Thoracic aorta (tissue), 2 donors: ENCODE measurements at places on chromosomes 6 and 20.

- no peak for DNase-seq
Observed at GRCh38 chr20:9977629-9978028, 57.2 kb upstream of the ANKEF1 start.

GRCh38 chr20:1166948-1167720, 17.6 kb downstream of the TMEM74B start:
- no peak for DNase-seq

- no peak for DNase-seq
Observed at GRCh38 chr6:3232017-3232945, 4.8 kb upstream of the TUBB2B start.

DNA sequence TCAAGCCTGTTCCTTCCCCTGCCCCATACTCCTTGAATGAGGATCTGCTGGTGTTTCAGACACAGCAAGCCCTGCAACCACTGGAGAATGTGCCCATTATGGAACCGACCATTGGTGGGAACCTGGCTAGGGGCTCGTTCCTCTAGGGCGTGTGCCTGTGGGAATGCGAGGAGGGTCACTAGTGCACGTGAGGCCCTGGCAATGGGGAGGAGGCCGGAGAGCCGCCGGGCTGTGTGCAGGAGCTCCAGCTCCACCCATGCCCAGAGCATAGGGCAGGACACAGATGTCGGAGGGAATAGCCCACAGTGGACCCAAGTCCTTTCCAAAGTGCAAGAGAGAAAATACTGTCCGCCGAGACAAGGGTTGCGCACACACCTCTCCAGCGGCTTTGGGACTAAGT, 99.3 kb downstream of the ERMARD start:
- no peak for DNase-seq

GRCh38 chr6:7959453-7959852, 48.9 kb upstream of the TXNDC5 start:
- DNase-seq: no peak

GRCh38 chr6:166597711-166598440, 11.4 kb upstream of the RAMACL start:
- DNase-seq: no peak

GRCh38 chr20:53839423-53840176, 230.8 kb downstream of the BCAS1 start:
- DNase-seq: no peak

DNA sequence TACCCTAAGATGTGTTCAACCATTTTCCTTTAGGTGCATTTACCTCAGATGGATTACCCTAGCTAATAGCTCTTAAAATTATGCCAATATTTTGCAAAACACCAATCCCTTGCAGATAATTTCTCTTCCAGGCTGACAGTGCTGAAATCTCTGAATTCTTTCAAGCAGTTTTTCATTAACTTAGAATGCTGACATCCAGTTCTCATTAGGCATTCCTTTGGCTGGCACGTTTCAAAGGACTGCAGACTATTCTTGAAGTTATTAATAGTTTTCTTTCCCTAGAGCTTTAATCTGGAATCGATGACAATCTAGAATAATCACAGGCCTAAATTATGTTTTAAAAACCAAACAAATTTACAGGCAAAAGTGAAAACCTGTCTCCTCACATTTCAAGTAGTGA, 68.3 kb downstream of the SMLR1 start:
- no peak for DNase-seq

GRCh38 chr6:89133981-89134380, 11.9 kb upstream of the PM20D2 start:
- no peak for DNase-seq

DNA sequence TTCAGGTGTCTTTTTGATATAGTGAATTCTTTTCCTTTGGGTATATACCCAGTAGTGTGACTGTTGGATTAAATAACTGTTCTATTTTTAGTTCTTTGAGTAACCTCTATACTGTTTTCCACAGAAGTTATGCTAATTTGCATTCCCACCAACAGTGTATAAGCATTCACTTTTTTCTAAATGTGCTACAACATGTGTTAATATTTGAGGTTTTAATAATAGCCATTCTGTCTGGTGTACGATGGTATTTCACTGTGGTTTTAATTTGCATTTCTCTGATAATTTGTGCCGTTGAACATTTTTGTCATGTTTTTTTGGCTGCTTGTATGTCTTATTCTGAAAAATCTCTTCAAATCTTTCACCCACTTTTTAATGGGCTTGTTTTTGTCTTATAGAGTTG, 563.5 kb downstream of the GRIK2 start:
- DNase-seq: no peak

GRCh38 chr6:163120223-163120622, 294.3 kb upstream of the QKI start:
- DNase-seq: no peak

GRCh38 chr6:41821266-41821665, 33.8 kb downstream of the TOMM6 start:
- no peak for DNase-seq

GRCh38 chr20:35837577-35838195, 65.9 kb downstream of the PHF20 start:
- no peak for DNase-seq

DNA sequence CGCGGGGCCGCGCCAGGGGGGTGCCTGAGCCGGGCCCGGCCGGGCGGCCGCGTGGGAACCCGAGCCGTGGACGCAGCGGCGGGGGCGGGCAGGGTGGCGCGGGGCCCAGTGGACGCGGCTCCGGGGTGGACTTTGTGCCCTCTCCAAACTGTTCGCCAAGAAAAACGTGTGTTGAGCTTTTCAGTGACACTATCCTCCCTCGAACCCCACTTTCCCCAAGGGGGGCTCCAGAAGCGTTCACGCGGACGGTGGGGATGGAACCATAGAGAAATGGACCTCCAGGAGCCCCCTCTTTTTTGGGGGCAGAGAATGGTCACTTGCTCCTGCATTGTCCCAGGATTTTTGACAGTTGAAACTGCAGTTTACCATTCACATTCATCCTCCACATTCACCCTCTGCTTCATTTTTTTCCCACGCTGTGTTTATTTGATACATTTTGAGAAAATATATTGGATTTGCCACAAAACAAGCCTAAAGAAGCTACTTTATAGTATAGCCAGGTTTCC, 2.9 kb upstream of the HIVEP1 start:
- DNase-seq: no peak

DNA sequence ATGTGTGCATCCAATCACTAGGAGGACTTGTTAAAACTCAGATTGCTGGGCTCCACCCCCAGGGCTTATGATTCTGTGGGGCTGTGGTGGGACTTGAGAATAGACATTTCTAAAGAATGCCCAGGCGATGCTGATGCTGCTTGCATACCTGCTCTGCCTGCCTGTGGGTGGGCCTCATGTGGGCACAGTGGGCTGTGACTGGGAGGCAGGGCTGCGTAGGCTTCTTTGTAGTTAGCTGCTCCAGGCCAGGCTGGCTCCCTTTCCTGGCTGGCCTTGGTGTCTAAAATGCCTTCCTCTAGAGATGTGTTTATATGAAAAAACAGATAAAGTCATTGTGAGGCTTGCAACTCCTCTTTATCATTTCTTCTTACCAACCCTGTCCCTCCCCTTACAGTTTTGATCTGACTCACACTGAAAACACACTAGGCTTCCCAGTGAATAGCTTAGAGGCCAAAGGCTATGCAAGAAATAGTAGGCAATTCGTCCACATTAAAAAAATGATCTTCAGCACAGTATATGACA, 495.5 kb upstream of the MAP3K7 start:
- DNase-seq: no peak

- no peak for DNase-seq
Observed at GRCh38 chr6:6683969-6684833, 95.7 kb downstream of the LY86 start.

DNA sequence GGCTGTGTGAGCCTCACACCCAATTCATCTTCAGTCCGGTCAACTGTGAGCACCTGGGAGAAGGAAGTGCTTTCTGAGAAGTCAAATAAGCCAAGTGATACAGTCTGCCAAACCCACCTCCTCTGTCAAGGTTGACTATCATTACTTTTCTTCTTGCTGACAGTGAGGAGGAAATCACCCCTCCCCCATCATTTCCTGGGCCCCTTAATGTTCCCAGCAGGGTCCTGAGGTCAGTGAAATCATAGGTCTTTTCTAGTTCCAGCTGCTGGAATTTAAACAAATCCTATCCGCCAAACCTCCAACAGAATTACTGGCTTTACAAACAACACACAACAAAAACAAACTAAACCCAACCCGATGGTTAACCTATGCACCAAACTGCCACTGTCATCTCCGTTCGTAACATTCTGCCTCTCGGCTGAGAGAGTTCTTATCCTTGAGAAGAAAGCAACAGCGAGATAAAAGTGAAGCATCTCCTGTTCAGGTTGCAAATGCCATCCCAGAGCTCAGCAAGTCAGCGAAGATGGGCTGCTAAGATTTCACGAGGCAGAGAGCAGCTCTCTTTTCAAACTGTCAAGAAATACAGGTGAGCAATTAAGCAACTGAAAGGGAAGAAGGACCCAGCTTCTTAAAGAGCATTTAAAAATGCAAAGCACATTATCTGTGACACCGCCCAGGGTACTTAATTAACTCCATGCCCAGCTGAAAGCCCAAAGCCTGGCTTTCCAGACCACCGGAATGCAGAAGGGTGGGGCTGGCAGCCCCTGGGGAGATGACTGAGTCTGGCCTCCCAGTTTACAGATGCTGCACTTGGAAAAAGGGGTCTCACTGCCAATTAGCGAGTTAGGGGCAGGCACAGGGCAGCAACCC, 24.7 kb downstream of the GFOD1 start:
- no peak for DNase-seq

DNA sequence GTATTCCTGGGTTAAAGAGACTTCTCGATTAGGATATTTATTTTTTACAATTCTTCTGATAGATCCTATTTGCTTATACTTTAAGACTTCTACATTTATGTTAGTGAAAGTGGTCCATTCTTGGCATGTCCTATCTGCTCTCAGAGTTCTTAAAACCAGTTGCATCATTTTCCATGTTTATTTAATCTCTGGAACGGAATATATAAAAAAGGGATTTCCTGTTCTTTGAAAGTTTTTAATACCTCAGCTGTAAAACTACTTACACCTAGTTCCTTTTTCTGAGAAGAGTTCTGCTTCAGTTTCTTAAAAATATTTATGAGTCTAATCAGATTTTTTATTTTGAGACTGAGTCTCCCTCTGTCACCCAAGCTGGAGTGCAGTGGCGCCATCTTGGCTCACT, 18.0 kb upstream of the MYL9 start:
- no peak for DNase-seq

DNA sequence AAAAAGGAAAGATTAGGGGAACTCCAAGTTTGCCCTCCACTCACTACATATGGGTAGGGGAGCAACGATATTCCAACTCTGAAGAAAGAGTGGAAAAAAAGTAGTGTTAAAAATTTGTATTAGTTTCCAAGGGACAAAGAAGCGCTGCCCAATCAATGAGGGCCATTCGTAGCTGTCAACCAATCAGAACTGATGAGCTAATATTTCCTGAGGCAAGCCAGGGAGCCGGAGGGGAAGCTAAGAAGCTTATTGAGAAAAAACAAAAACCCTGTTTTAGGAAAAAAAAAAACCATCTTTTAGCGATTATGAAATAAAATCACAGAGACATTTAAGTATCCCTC, 59.5 kb downstream of the TRIM38 start:
- no peak for DNase-seq

DNA sequence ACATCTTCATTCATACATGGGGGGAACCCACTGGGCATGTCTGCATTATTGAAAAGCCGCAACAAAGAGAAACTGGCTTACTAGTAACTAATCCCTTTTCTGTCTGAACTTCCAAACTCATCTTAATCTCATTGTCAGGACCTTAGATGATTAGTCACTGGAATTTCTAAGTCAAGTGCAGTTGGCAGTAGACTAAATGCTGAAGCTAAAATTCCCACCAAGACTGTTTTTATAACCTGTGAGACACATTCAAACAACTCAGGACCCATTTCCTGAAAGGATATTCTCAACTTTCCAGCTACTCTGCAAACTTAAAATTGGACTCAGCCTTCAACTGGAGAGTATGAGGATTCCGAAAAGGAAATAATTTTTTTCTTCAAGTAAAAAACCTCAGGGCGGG, 94.8 kb upstream of the SCAF8 start:
- DNase-seq: no peak

- DNase-seq: no peak
Observed at GRCh38 chr6:38188677-38189335, 369.3 kb downstream of the ZFAND3 start.

- no peak for DNase-seq
Observed at GRCh38 chr20:41221614-41222218, 84.4 kb downstream of the PLCG1 start.

- no peak for DNase-seq
Observed at GRCh38 chr6:84601366-84601765, 163.0 kb downstream of the TBX18 start.

DNA sequence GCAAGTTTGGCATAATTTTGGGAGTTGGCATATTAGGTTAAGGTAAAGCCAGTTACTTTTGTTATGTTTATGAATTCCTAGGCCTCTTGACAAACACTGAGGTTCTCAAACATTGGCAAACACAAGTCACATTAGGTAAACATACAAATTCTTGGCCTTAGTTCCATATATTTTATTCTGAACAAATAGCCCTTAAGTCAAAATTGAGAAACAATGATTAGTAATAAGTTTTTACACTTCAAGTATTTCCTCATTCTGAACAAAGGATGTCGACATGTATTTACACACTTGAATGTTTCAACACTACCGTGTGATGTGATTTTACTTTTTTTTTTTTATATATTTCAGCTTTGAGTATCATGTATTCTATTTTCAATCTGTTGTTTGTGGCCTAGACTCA, 3.8 kb upstream of the ECHDC1 start:
- DNase-seq: no peak

DNA sequence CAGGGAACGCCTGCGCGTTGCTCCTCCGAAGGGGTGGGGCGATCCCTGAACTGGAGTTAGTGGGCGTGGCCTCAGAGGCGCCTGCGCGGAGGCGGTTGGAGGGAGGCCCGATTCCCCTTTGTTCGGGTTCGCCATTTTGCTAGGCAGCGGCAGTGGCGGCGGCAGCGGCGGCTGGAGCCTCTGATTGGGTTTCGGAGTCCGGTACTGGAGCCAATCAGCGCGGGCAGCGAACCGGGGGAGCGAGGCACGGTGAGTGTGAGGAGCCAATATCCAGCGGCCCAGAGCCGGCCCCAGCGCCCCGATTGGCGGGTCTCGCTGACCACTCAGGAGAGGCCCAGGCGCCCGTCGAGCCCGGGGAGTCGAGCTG, at the start of gene NFYA:
Gene NFYA (plus strand): TSS at position 139 of the 367 bp plus-strand sequence. CDS start 6,116 bp downstream, outside the sequence.
- peak; percentile 97 for DNase-seq

DNA sequence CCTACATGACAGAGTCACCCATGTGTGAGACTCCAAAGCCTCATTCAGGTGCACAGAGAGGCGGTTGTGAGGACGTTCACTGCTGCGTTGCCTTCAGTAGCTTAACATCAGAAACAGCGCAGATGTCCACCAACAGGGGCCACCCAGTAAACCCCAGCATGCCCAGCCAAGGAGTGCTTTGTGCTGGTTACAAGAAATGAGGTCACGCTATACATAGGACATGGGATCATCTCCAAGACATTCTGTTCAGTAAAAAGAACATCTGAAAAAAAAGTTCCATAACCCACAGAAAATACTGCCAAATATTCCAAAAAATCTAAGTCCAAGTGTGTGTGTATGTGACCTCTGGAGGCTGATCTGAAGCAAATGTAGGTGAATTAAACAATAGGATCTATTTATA, 16.0 kb downstream of the SLC52A3 start:
- no peak for DNase-seq
